ENCODE measurements at places on chromosomes 16 and 17.

GRCh38 chr16:56930486-56931270 is 1.3 kb upstream of the HERPUD1 start:
- no peak for DNase-seq

DNA sequence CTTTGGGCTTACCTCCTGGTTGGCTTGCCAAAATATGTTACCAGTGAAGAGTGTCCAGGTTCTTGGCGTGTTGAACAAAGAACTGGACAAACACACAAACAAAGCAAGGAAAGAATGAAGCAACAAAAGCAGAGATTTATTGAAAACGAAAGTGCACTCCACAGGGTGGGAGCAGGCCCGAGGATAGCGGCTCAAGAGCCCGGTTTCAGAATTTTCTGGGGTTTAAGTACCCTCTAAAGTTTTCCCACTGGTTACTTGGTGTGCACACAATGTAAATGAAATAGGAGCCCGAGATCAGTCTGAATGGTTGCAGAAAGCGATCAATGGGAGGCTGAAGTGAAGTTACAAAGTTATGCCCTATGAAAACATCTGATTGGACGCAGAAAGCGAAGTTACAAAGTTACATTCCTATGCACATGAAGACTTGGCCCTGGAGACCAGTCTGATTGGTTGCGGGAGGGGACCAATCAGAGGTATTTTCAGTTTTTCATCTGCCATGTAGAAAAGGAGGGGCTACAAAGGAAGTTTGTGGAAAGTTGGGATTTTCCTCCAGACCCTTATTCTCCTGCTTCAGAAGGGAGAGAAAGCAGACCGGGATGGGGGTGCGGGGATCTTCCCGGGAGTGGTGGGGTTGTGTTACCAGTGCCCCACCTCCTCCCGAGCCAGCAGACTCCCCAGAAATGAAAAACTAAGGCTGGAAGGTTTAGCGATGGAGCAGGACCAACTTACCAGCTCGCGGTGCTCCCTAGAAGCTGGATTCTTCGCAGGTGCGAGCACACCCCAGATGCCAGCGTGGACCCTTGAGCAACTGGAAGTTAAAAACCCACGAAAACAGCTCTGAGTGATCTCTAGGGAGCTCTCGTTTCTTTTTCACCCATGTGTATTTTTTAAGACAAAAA is at the start of gene SLFN12:
TSS of gene SLFN12 (minus strand) at position 325 of the 899 bp plus-strand sequence. CDS start 9,472 bp downstream, outside the sequence.
- DNase-seq = peak; percentile 36

DNA sequence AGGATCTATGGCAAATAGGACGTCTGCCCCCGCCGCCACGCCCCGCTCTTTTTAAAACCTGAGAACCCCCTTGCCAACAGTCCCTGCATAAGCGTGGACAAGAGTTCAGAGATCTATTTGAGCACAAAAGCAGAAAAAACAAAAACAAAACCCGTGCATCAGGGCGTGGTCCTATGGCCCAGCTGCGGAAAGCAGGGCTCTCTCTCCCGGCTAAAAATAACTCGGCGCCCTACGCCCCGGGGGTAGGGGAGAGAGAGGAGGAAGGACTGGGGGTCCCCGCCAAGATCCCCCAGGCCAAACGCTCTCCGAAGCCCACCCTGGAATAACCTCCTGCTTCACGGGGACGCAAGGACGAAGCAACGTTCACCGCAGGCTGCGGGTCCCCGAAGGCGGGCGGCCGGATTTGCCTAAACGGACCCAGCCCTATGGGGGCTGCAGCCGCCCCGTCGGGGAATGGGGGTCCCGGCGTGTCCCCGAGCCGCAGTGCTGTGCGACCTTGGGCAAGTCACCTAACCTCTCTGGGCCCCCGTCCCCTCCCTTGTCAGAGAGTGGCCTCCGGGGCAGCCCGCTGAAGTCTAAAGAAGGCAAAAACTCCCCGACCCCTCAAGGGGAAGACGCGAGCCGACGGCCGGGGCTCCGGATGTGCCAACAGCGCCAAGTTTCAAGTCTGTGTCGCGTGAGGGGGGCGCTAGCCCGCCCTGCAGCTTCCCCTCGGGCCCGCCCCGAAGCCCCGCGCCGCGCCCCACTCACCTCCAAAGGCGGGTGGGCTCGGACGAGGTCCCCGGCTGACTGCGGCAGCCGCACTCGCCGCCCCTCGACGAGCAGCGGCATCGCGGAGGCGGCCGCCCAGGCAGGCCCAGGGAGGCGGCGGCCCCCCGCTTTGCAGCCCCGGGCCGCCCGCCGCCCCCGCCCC is 477 bp downstream of the NTAN1 start:
- no peak for DNase-seq

- DNase-seq = no peak
Observed at GRCh38 chr16:50887500-50888298, 145.8 kb downstream of the CYLD start.

GRCh38 chr17:15288859-15289258 is 23.7 kb upstream of the PMP22 start:
- no peak for DNase-seq

- DNase-seq = no peak
Observed at GRCh38 chr17:82974136-82974952, 105.1 kb upstream of the METRNL start.

- DNase-seq = no peak
Observed at GRCh38 chr17:29043539-29044145, 701 bp downstream of the PIPOX start.

GRCh38 chr17:68587026-68587425 is 14.1 kb downstream of the FAM20A start:
- no peak for DNase-seq

GRCh38 chr17:38333635-38334295 is 10.0 kb downstream of the GPR179 start:
- peak; percentile 48 for DNase-seq

DNA sequence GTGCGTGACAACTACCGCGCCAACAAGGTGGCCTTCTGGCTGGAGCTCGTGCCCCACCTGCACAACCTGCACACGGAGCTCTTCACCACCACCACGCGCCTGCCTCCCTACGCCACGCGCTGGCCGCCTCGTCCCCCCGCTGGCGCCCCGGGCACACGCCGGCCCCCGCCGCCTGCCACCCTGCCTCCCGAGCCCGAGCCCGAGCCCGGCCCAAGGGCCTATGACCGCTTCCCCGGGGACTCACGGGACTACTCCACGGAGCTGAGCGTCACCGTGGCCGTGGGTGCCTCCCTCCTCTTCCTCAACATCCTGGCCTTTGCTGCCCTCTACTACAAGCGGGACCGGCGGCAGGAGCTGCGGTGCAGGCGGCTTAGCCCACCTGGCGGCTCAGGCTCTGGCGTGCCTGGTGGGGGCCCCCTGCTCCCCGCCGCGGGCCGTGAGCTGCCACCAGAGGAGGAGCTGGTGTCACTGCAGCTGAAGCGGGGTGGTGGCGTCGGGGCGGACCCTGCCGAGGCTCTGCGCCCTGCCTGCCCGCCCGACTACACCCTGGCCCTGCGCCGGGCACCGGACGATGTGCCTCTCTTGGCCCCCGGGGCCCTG is 3.0 kb upstream of the SPEM1 start:
- DNase-seq = no peak

DNA sequence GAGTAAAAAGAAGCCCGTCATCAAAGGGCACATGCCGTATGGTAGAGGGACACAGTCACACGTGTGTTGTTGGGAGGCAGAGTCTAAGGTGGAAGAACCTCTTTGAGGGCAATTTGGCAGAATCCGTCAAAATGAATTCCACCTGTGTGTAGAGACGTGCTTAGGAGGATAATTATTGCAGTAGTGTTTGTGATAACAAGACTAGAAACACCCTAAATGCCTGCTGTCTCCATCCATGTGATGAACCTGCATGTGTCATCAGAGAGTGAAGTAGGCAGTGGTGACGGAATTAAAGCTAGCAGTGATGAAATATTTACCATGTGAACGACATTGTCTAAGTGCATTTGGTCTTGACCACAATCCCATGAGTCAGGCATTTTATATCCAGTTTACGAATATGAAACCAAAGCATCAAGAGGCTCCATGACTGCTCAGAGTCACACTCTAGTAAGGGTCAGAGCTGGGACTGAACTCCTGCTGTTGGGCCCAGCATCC is 61.3 kb upstream of the ADORA2B start:
- DNase-seq = no peak

DNA sequence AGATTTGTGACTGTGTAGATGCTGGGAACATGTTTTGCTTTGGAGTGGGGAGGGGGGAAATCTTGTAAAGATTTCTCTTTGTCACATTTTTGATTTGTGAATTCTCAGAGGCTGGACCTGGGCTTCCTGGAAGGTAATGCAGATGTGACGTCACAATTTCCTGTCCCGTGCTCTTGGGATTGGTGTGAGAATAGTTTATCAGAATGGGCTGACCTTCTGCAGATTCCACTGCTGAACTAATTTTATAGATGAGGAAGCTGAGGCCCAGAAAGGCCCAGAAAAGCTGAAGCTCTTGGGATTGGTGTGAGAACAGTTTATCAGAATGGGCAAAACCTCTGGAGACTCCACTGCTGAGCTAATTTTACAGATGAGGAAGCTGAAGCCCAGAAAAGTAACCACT is 34.0 kb downstream of the HS3ST3B1 start:
- DNase-seq = no peak

DNA sequence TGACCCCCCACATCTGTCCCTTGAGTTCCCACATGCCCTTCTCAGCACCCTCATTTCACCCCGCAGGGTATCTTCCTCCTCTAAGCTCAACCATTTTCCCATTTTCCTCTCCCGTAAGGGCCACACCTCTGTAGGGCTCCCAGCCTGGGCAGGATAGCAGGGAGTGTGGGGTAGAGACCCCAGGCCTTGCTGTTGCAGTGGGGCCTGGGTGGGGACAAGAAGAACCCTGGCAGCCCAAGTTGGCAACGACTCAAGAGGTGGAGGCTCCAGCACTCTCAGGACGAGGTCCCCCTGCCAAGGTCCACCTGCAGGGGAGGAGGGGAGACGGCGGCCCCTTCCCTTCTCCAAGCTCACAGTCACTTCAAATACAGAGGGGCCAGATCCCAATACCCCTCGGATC is 2.0 kb upstream of the TMEM92 start:
- DNase-seq = no peak

- DNase-seq = peak; percentile 27
Observed at GRCh38 chr16:66928702-66929388, 3.5 kb upstream of the RRAD start.

GRCh38 chr17:59512844-59513385 is 52.5 kb upstream of the DHX40 start:
- DNase-seq = no peak

DNA sequence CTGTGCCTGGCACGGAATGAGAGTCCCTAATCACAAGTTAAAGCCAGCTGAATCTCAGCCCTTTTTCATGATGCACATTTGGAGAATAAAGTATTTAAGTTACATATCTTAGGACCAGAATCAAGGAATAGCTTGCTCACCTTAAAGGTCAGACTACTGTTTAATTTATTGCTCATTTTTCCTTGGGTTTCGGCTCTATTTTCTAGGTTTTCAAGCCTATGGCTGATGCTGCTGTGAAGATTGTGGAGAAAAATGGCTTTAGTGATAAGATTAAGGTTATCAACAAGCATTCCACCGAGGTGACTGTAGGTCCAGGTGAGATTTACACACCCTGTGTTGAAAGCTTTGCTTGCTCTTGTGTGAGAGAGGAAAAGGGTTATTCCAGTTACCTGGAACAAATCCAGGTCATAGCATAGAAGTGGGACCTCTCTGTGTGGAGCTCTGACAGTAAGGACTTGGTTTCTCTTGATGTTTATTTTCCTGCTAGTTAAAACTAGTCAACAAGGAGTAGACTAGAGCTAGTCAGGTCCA is 18.1 kb downstream of the PRMT7 start:
- DNase-seq = no peak

- no peak for DNase-seq
Observed at GRCh38 chr17:64226132-64226531, 36.9 kb downstream of the TEX2 start.

- DNase-seq = no peak
Observed at GRCh38 chr16:71676236-71676635, 48.3 kb downstream of the PHLPP2 start.

GRCh38 chr17:39926135-39926587 is 1.2 kb downstream of the ORMDL3 start:
- no peak for DNase-seq

DNA sequence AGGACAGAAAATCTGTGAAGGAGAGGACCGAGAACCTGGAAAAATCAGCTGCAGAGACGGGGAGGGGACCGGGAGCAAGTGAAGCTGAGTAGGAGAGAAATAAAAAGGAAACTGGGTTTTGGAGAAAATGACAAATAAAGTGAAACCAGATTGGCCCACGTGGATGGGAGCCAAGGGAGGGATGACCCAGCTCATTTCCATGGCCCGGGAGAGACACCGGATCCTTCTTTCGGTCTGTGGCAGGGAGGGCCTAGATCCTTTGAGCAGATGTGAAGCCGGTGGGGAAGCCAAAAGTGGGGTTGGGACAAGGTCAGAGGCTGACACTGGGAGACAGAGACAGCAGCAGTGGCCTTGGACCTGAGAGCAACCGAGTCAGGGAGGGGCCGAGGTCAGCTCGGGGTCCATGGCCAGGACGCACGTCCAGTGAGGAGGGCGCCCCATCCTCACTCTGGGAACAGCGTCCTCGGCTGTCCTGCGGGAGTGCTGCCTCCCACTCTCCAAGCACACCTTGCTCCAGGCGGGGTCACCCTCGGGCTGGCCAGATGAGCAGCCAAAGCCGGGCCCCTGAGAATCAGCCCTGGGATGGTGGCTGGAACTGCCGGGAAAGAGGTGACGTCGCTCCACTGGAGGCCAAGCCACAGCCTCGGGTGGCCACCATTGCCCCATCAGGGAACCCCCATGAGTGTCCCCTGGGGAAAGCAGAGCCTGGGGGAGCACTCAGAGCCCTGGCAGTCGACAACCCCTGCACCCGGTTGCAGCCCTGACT is 50.8 kb upstream of the CDR2 start:
- no peak for DNase-seq

GRCh38 chr17:65539630-65540266 is 21.7 kb downstream of the AXIN2 start:
- no peak for DNase-seq

DNA sequence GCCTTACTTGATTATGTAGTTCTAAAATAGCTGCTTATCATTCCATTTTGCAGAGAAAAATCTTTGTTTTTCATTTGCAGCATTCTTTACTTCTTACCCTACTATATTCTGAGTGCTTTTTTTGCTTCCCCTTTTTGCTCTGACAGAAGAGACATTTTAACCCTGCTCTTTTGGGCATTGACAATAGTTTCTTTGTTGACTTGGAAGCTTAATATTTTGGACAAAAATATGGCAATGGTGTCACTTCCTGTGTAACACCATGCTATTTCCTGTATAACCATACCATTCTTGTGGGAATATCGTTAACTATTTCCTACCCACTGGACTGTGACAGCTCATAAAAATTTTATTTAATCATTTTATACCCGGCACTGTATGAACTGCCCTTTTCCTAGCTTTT is 747.1 kb downstream of the CDH8 start:
- DNase-seq = no peak
